HS-5 (cell line): ENCODE measurements at places on chromosomes 3 and 15.

DNA sequence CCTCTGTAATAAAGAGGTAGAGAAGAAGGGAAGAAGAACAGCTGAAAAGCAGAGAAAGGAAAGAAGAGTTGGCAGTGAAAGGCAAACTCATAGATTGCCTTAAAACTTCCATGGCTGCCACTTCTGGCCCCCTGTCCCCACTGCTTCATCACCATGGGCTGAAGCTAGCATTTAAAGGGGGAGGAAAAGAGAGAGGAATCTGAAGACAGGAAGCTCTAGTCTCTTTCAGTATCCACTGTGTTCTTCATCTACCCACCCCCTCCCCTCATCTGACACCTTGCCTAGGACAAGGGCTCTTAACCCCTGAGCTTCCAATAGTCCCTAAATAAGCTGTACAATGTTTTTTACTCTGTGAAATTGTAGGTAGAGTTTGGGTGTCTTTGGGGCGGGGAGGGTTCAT, 60.6 kb downstream of the ALCAM start:
- DNase-seq = no peak

DNA sequence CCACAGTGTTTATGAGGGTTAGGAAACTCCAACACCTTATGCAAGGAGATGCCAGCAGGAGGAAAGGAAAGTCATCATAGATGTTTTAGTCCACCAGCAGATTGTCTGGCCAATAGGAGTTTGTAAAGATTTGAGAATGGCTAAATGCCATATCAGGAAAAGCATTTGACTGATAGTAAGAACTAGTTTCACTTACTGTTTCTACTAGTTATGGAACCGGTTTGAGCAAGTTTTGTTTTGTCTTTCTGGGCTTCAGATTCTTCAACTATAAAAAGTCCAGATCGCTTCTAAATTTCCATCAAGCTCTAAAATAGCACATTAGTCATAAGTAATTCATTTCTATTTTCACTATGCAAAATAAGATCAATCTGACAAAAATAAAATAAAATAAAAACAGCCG, 254.8 kb upstream of the TMCO5A start:
- DNase-seq = no peak

- no peak for DNase-seq
Measured at GRCh38 chr15:25742776-25743547, 120.2 kb downstream of the ATP10A start.

GRCh38 chr3:185924375-185924774, 13.4 kb downstream of the TRA2B start:
- DNase-seq = no peak

- DNase-seq = no peak
Measured at GRCh38 chr3:100045696-100046095, 68.6 kb downstream of the FILIP1L start.

DNA sequence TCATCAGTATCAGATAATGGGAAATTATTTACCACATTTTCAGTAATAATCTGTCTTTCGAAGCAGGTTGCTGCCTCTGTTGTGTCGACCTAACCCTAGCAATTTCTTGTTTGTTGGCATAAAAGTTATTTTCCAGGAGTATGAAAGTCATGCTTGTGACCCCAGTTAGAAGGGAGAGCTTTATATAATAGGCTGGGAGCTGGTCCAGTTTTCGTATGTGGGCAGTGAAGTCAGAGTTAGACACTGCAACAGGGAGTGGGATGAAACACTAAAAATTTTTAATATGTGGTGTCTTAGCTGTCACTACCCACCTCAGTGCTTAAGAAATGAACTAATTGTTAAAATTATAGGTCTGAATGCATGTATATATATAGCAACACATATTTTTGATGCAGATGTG, 348.5 kb downstream of the FEZF2 start:
- DNase-seq = no peak

DNA sequence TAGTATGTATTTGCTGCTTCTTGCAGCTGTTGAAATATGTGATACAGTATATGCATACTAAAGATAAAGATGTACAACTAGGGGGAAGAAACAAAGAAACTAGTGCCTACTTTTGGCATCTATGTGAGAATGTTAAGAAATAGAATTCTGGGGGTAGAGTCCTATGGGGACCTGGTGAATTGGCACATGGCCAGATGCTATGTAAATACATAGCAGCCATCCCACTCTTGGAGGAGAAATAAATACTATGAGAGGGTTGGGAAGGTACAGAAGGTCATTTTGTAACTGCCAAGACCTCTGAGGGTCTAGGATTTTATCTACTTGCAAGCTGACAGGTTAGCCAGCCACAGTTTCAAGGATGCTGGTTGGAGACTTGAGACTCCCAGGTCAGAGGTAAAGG, 298.3 kb upstream of the TBL1XR1 start:
- no peak for DNase-seq

DNA sequence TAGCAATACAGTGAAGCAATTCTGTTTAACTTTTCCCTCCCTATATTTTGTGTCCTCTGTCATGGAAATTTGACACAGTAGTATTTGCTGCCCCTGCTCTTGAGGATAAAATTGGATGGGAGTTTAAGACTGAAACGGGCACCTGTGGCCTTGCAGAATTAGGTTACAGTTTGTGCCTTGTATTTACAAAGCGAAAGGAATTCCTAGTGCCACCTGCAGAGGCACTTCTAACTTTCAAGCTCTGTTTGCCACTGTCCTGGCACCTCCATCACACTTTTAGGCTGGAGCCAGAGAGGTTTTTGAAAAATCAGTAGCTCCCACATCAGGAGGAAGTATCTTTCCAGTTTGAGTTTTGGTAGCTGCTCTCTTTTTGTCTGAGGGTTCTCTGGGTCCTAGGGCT, 39.5 kb downstream of the CD86 start:
- no peak for DNase-seq

DNA sequence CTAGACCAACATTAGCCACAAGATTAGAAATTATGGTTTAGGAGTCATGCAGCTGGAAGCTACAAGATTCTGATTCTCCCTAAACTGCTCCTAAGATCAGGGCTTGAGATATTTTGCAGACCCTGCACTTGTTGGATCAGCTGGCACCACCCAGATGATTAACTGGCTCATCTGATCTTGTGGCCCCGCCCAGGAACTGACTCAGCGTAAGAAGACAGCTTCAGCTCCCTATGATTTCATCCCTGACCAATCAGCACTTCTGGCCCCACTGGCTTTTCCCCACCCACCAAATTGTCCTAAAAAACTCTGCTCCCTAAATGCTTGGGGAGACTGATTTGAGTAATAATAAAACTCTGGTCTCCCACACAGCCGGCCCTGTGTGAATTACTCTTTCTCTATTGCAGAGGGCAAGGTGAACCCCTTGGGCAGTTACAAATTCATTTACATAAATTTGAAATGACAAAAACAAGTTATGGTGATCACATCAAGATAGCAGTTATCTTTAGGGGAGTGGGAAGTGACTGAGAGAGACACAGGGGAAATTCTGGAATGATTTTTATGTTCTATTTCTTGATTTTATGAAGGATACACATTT, 76.5 kb downstream of the CD200R1L start:
- DNase-seq = no peak

- no peak for DNase-seq
Measured at GRCh38 chr3:158489181-158489580, 81.8 kb upstream of the MLF1 start.

- DNase-seq = no peak
Measured at GRCh38 chr3:66812741-66813140, 185.4 kb upstream of the KBTBD8 start.
